GM23248 (cell line): ENCODE measurements at places on chromosomes 13 and 19. TPM values are rescaled to one million over a fixed set of nuclear protein-coding genes. Genes with fewer than 3 reads are reported as not detected.
A peak's percentile ranks its signal among the peaks of the same experiment; 100 is the strongest.

- no peak for DNase-seq
Measured at GRCh38 chr13:38713046-38713445, 26.2 kb downstream of the FREM2 start.

- no peak for DNase-seq
Measured at GRCh38 chr13:25933520-25933919, 118.3 kb downstream of the SHISA2 start.

- no peak for DNase-seq
Measured at GRCh38 chr13:99386495-99386894, 79.3 kb upstream of the GPR183 start.

GRCh38 chr13:105147461-105147860 lies 1388.0 kb downstream of the EFNB2 start:
- no peak for DNase-seq

DNA sequence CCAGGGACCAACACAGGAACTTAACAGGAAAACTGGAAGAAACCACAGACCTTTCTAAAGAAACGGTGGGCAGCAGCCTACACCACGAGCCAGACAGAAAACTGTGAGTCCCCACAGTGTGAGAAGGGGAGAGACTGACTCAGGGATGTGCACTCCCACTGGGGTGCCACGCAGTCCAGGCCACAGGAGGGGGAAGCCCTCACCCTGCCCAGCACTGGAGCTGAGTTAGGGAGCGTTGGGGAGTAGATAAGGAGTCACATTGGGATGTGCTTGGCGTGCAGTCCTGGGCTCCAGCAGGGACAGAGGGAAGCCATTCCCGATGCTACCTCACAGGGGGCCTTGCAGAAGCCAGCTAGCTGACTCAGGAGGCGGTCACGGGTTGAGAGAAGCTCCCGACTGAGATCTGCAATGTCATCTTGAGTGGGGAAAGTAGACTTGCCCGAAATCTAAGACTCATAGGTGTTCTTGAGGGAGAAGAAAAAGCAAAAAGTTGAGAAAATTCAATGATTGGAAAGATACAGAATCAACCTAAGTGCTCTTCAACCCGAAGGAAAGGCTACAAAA lies 17.3 kb downstream of the SIGLEC8 start:
- DNase-seq: peak; percentile 35

- DNase-seq: peak; percentile 41
Measured at GRCh38 chr19:52034051-52034728, 6.0 kb upstream of the ZNF614 start.

DNA sequence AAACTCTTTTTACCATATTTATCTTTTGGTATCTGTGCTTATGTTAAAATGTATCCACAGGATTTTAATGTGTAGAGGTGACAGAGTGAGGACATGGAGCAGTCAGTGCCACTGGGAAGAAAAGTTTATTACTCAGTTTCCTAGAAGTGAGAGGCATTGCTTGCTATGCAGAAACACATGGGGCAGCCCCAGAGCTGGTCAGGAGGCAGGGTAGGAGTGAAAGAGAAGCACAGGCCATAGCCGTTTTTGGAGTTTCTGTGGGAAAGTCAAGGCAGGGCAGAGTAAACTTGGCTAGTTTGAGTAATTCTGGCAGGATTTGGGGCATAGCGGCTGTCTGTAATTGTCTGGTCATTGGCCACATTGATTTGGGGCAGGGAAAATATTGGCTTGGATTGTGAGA lies 370.9 kb downstream of the FGF9 start:
- no peak for DNase-seq

DNA sequence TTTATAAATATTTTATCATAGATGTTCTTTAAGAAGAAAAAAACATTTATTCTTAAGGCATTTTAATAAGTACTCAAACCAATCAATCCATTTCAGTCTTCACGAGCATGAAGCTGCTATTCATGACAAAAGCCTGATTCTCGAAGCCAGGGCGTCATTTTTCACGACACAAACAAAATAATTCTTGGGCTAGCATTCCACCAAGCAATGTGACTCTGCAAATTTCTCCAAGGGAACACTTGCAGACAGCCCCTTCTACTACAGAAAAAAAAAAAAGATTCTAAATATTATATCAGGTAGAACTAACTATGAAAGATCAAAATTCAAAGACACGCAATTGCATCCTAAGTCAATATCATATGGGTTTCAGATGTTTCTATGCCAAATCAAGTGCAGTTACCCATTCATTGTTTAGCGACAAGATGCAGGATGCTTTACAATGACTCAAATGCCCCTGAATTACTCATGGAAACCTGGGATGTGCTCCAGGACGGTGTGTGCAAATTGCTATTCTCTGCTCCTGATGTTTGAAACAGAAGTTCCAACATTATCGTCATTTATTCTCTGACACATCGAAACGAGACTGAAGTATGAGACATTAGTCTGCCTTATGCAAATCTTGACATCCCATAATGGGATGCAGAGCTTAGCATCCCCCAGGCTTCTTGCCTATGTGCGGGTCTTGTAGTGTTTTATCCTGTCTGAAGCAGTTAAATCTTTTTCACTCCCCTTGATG lies 517.7 kb downstream of the MYO16 start:
- peak; percentile 94 for DNase-seq

GRCh38 chr13:47564041-47564440 lies 437.0 kb downstream of the SUCLA2 start:
- no peak for DNase-seq

DNA sequence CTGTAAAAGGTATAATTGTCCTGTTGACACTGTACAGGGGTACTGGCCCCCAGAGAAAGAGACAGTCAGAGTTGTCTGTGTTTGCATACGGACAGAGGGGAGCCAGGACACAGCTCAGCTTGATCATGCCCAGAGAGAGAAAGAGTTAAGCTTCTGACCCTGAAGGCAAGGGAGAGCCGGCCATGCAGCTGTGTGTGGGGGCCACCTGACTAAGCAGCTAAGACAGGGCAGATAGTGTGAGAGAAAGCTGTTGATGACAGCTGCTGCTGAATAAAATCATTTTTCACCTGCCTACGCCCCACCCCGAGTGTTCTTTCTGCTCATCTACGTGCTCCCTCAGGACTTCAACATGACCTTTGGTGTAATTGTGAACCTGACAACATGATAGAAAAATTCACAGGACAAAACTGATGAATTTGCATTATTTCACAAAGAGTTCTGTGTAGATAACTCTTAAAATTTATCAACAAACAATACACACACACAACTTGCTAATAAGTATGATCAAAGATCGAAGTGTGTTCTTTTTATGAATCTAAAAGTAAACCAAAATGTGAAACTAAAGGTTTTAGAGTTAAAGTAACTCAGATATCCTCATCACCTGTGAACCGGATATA lies 1294.3 kb upstream of the ATXN8OS start:
- no peak for DNase-seq

GRCh38 chr13:29955137-29955650 lies 104.8 kb upstream of the UBL3 start:
- DNase-seq: no peak

DNA sequence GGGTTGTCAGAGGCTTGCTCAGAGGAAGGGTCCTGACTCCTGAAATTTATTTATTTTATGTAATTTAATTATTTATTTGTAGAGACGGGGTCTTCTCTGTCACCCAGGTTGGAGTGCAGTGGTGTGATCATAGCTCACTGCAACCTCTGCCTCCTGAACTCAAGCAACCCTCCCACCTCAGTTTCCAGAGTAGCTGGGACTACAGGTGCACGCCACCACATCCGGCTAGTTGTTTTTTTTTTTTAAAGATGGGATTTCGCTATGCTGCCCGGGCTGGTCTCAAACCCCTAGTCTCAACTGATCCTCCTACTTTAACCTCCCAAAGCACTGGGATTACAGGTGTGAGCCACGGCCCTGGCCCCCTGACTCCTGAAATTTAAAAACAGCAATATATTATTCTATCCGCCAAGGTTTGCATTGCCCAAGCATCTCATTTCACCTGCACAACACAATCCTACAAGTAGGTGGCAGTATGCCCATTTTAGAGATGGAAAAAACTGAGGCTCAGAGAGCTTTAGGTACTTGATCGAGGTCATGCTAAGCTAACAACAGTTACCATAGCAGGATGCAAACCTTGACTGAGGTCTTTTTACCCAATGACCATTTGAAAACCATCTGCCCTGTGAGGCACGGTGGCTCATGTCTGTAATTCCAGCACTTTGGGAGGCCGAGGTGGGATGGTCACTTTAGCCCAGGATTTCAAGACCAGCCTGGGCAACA lies 18.1 kb downstream of the ARHGEF18 start:
- peak; percentile 12 for DNase-seq

DNA sequence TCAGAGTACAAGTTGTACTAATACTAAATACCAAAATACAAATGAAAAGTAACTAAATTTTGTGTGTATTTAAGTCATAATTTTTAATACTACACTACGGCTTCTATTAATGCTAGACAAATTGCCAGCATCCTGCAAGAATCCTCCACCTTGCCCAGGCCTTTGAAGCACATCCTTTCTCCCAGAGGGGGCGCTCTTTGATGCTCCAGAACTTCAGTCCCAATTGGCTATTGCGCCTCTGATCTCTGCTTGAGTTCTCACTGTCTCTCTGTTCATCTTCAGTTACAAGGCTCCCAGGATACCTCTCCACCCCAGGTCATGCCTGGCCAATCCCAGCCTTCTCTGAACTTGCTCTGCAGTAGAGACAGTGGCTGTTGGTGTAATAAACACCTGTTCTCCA lies 141.0 kb downstream of the DCLK1 start:
- no peak for DNase-seq

GRCh38 chr13:85700906-85701305 lies 98.3 kb downstream of the SLITRK6 start:
- no peak for DNase-seq

TFPT gene
- 11.5 and 23.8 TPM in 2 replicates for total RNA-seq

AP1M1 gene
- 86.6 and 90.0 TPM in 2 replicates for total RNA-seq

EPN1 gene
- total RNA-seq: 82.2 and 103 TPM in 2 replicates

KANK3 gene
- 0.11 and 0.63 TPM in 2 replicates for total RNA-seq

C3 gene
- 3.1 and 5.6 TPM in 2 replicates for total RNA-seq

TDRD12 gene
- 0.22 TPM in 1 of 2 replicates, not detected in the other for total RNA-seq

GAMT gene
- 39.8 and 43.7 TPM in 2 replicates for total RNA-seq

ERCC1 gene
- 63.0 and 79.8 TPM in 2 replicates for total RNA-seq

HCN2 gene
- total RNA-seq: 1.8 and 3.1 TPM in 2 replicates
